ENCODE measurements at places on chromosomes 12 and 14. TPM values are rescaled to one million over a fixed set of nuclear protein-coding genes. Genes with fewer than 3 reads are reported as not detected.

The CLEC4C gene
- not detected for total RNA-seq

- no peaks in the 10 kb centered on the region for H3K36me3 ChIP-seq
- no peak overlapping the region for H3K27ac ChIP-seq
- DNase-seq, result no peak
- no peaks in the 10 kb centered on the region for H3K4me1 ChIP-seq
- no peak overlapping the region for H3K4me3 ChIP-seq
- no peaks in the 10 kb centered on the region for H3K27me3 ChIP-seq
These were observed 18.1 kb downstream of the MORN3 start for GRCh38 chr12:121651320-121651719.

GRCh38 chr12:125988545-125988944 is 923.3 kb downstream of the AACS start:
- no peak overlapping the region for H3K27ac ChIP-seq
- DNase-seq, result no peak
- H3K36me3 ChIP-seq, result no peaks in the 10 kb centered on the region

DNA sequence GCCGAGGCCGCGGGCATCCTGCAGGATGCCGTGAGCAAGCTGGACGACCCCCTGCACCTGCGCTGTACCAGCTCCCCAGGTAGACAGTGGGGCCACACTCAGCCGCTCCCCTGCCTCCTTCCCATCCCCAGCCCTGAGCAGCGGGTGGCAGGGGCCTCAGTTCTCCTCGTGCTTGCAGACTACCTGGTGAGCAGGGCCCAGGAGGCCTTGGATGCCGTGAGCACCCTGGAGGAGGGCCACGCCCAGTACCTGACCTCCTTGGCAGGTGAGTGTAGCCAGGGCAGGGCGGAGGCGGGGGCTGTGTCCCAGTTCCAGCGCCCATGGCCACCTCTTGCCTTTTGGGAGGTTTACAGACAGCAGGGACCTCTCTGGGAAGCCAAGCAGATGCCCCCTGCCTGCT is 22.9 kb downstream of the HIP1R start:
- no peak overlapping the region for H3K27ac ChIP-seq
- no peak for DNase-seq
- no peaks in the 10 kb centered on the region for H3K27me3 ChIP-seq
- no peaks in the 10 kb centered on the region for H3K36me3 ChIP-seq

- no peaks in the 10 kb centered on the region for H3K4me1 ChIP-seq
- no peaks in the 10 kb centered on the region for H3K27me3 ChIP-seq
- H3K4me3 ChIP-seq, result no peak overlapping the region
- H3K27ac ChIP-seq, result no peak overlapping the region
These were observed 190.1 kb downstream of the TTC8 start for GRCh38 chr14:89014569-89014850.

- no peak for DNase-seq
- H3K4me1 ChIP-seq, result no peaks in the 10 kb centered on the region
- no peaks in the 10 kb centered on the region for H3K36me3 ChIP-seq
- no peaks in the 10 kb centered on the region for H3K27me3 ChIP-seq
- H3K27ac ChIP-seq, result no peak overlapping the region
These were observed 322.3 kb upstream of the E2F7 start for GRCh38 chr12:77387671-77388070.

The DDN gene
- total RNA-seq, result 8.1 TPM

DNA sequence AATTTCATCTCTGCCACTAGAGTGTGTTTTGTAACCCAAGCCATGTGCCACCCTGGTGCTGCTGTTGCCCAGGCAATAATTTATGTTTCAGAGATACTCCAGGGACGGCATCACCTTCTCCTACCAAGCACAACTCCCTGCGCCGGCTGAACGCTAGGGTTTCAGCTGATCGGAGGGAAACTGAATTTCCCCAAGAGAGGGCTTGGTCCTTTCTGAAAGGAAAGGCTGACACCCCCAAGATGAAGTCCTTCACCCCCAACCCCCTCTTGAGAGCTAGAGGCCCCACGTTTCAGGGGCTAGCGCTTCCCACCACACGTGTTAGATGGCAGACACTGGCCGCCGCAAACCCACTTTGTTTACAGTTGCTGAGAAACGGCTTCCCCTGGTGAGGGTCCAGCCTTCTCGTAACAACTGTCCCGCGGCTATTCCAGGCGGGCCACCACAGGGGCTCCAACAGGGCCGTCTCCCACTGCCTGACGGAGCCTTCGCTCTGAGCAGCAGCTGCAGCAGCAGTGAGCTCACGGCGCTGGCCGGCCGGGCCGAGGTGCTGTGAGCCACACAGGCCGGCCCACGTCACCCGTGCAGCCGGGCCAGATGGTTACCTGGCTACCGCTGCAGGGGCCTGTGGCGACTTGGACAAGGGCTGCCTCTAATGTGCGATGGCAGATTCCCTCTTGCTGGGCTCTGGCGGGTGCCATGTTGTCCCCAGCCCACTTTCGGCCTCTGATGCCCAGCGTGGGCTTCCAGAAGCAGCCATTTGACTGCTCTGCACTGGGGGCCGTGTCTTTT is 66.4 kb downstream of the TESC start:
- H3K27ac ChIP-seq, result no peak overlapping the region
- H3K27me3 ChIP-seq, result no peaks in the 10 kb centered on the region
- no peak for DNase-seq
- no peaks in the 10 kb centered on the region for H3K4me1 ChIP-seq
- H3K4me3 ChIP-seq, result no peak overlapping the region

The ADSS1 gene
- 9.9 TPM for total RNA-seq

The KANSL2 gene
- total RNA-seq, result 41.6 TPM

The STON2 gene
- total RNA-seq, result 4.1 TPM

DNA sequence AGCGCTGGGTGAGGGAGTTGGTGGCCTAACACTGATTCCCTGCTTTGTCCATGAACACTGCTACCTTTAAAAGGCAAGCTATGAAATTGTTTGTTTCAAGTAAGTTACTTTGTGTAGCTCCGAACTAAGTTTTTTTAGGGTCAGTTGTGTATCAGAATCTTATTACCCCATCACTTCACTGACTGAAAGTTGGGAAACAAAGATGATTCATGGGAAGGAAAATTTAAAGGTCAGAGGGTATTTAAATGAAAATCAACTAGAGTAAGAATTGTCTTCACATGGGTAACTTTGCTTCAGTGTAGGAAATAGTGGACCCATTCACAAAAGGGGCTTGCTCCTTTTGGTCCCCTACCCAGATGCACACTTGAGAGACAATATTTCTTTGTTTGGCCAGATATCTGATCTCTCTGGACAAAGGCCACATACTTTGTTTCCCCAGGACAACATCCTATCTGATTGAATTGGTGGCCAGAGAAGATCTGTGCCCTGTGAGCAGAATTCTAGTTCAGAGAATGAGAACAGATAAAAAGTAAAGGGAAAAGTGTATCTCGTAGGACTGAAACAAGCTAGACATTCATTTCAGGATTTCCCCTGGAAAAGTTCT is 53.5 kb downstream of the RAB35 start:
- no peak overlapping the region for H3K4me3 ChIP-seq
- H3K36me3 ChIP-seq, result no peaks in the 10 kb centered on the region
- no peaks in the 10 kb centered on the region for H3K27me3 ChIP-seq
- no peaks in the 10 kb centered on the region for H3K4me1 ChIP-seq
- no peak for DNase-seq

GRCh38 chr14:73245480-73246325 is 8.4 kb downstream of the PAPLN start:
- H3K4me3 ChIP-seq, result no peak overlapping the region
- no peaks in the 10 kb centered on the region for H3K4me1 ChIP-seq
- DNase-seq, result no peak
- H3K27me3 ChIP-seq, result no peaks in the 10 kb centered on the region
- no peak overlapping the region for H3K27ac ChIP-seq
- H3K36me3 ChIP-seq, result no peaks in the 10 kb centered on the region

DNA sequence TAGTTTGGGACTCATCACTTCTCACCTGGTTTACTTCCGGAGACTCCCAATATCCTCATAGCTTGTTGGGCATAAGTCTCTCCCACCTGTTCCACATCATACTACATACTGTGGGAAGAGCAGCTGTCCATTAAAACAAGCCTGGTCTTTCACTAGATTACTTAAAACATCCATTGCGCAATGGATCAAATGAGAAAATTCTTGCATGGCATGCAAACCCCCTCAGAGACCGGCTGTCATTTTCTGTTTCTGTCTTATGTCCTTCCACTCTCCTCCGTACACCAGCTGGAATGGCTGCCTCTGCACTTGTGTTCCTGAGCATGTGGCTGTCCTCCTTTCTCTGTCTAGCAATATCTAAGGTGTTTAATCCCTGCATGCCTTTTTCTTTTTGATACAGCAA is 265.6 kb downstream of the TMEM117 start:
- no peak overlapping the region for H3K27ac ChIP-seq
- no peaks in the 10 kb centered on the region for H3K36me3 ChIP-seq
- H3K4me3 ChIP-seq, result no peak overlapping the region
- no peak for DNase-seq
- H3K27me3 ChIP-seq, result no peaks in the 10 kb centered on the region

DNA sequence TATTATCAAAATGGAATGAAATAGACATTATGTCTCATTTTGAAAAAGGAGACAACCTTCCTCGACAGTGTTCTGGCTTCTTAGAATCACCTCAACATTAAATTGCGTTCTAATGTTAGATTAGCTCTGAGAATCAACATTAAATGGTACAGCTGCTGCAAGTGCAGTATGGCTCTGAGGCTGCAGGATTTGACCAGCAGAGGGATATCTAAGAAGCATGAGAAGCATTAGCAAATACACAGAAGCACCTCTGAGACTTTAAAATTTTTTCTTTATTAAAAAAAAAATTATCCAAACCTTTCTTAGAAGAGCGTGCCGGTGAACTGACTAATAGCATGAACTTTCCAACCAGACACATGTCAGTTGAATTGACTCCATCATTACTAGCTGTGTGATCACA is 253.4 kb upstream of the LRIG3 start:
- H3K27ac ChIP-seq, result no peak overlapping the region
- H3K4me3 ChIP-seq, result no peak overlapping the region
- no peak for DNase-seq
- no peaks in the 10 kb centered on the region for H3K27me3 ChIP-seq
- no peaks in the 10 kb centered on the region for H3K36me3 ChIP-seq
- no peaks in the 10 kb centered on the region for H3K4me1 ChIP-seq

- H3K27me3 ChIP-seq, result no peaks in the 10 kb centered on the region
- no peaks in the 10 kb centered on the region for H3K4me1 ChIP-seq
- DNase-seq, result no peak
- H3K36me3 ChIP-seq, result no peaks in the 10 kb centered on the region
These were observed 94.1 kb downstream of the PAX9 start for GRCh38 chr14:36755756-36756155.

The SLCO1C1 gene
- total RNA-seq, result not detected

The NXPH4 gene
- 20.0 TPM for total RNA-seq

- no peaks in the 10 kb centered on the region for H3K4me1 ChIP-seq
- H3K27me3 ChIP-seq, result no peaks in the 10 kb centered on the region
- no peak overlapping the region for H3K27ac ChIP-seq
- no peak for DNase-seq
- H3K4me3 ChIP-seq, result no peak overlapping the region
- peaks cover 26% of the 10 kb centered on the region for H3K36me3 ChIP-seq
These were observed 26.1 kb upstream of the SLC6A13 start for GRCh38 chr12:288687-289086.

The TAS2R31 gene
- total RNA-seq, result 1.7 TPM

DNA sequence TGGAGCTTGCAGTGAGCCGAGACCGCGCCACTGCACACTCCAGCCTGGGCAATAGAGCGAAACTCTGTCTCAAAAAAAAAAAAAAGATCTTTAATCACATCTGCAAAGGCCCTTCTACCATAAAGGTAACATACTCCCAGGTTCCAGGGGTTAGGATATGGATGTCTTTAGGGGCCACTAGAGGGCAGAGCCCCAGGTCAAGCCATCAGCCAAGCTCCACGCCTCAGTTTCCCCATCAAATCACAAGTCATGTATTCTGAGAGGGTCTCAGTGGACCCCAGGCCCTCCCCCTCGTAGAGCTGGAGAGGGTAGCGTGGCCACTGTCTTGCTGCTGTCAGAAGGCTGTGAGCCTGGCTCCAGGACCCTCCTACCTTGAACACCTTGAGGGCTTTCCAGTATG is 18.8 kb downstream of the SLC8B1 start:
- H3K4me3 ChIP-seq, result no peak overlapping the region
- no peak for DNase-seq
- no peak overlapping the region for H3K27ac ChIP-seq
- H3K27me3 ChIP-seq, result no peaks in the 10 kb centered on the region
- no peaks in the 10 kb centered on the region for H3K4me1 ChIP-seq

DNA sequence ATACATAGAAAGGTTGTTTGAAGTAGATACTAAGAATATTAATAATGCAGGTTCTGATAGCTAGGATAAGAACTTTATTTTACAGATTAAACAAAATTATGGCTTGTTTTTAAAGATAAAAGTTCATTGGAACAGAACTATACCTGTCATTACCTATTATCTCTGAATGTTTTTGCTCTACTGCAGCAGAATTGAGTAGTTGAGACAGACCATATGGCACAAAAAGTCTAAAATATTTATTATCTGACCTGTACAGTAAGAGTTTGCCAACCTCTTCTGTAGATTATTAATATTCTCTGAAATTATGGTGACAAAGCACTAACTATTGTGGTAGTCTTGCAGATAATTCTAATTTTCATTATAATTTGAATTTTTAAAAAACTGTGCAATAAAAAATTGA is 829.1 kb upstream of the MGAT4C start:
- H3K27me3 ChIP-seq, result no peaks in the 10 kb centered on the region
- no peaks in the 10 kb centered on the region for H3K4me1 ChIP-seq
- H3K36me3 ChIP-seq, result no peaks in the 10 kb centered on the region
- H3K27ac ChIP-seq, result no peak overlapping the region
- no peak overlapping the region for H3K4me3 ChIP-seq
- DNase-seq, result no peak

DNA sequence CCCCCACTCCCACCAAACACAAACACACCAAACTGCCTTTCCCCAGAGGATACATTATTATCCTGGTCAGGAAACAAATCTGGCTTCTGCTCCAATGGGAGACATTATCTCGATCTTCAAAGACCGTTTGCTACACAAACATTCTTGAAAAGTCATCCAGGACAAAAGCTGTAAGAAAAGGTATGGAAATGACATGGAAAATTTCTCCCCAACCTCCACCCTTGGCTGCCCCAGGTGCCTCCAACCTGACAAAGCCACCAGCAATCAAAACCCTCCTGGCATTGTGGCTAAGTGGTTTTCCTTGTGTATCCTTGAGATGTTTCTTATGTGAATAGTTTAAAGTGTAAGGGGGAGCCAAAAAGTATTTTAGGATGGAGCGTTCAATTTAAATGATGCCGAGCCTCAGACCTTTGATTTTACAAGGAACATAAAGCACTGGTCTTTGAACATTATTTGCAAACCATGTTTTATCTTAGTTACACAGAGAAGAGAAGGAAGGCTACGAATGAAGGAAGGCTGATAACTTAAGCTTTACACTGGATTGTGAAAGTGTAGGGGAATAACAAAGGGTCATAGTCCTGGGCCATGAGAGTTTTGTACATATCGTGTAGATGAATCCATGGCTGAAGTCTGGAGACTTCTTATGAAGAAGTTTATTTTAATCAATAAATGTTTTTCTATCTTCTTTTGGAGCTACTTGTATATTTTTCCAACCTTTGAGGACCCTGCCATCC is 418.9 kb upstream of the TMTC1 start:
- peaks cover 13% of the 10 kb centered on the region for H3K27me3 ChIP-seq
- no peaks in the 10 kb centered on the region for H3K36me3 ChIP-seq
- H3K27ac ChIP-seq, result no peak overlapping the region
- no peak overlapping the region for H3K4me3 ChIP-seq

- DNase-seq, result no peak
- H3K36me3 ChIP-seq, result no peaks in the 10 kb centered on the region
- H3K27me3 ChIP-seq, result no peaks in the 10 kb centered on the region
- no peak overlapping the region for H3K4me3 ChIP-seq
These were observed 12.5 kb upstream of the TEX22 start for GRCh38 chr14:105385698-105386365.

- no peak overlapping the region for H3K4me3 ChIP-seq
- DNase-seq, result no peak
- peaks cover 36% of the 10 kb centered on the region for H3K4me1 ChIP-seq
- no peaks in the 10 kb centered on the region for H3K27me3 ChIP-seq
- no peaks in the 10 kb centered on the region for H3K36me3 ChIP-seq
- H3K27ac ChIP-seq, result no peak overlapping the region
These were observed 46.1 kb downstream of the PITPNM2 start for GRCh38 chr12:123104809-123105208.

Data from HCT116 (cell line).